Endothelial cell of coronary artery (primary cell): ENCODE measurements at places on chromosomes 5 and 9. TPM values are rescaled to one million over a fixed set of nuclear protein-coding genes. Genes with fewer than 3 reads are reported as not detected.

The SH3TC2 gene
- 3.2 and 6.0 TPM in 2 replicates for total RNA-seq

The NFIB gene
- 74.6 and 103 TPM in 2 replicates for total RNA-seq

The SPATA31E1 gene
- not detected in 2 replicates for total RNA-seq

The CNTFR gene
- not detected in 2 replicates for total RNA-seq

The SLC24A2 gene
- not detected in 2 replicates for total RNA-seq

The RBM27 gene
- 20.3 and 28.5 TPM in 2 replicates for total RNA-seq

The RABL6 gene
- 73.3 and 80.5 TPM in 2 replicates for total RNA-seq

The RANBP3L gene
- total RNA-seq: not detected in 2 replicates

The PALM2AKAP2 gene
- total RNA-seq: 0.09 TPM in 2 replicates

The IFNK gene
- not detected in 2 replicates for total RNA-seq

The CCL28 gene
- 0.18 and 0.38 TPM in 2 replicates for total RNA-seq

The PCDHA10 gene
- total RNA-seq: 0.45 and 0.56 TPM in 2 replicates

The ARHGEF37 gene
- 9.4 and 11.2 TPM in 2 replicates for total RNA-seq

The CAMK4 gene
- 0.47 and 4.9 TPM in 2 replicates for total RNA-seq

The CXXC5 gene
- 6.5 and 23.0 TPM in 2 replicates for total RNA-seq

The CD72 gene
- not detected in 2 replicates for total RNA-seq

The CARD9 gene
- 0.27 and 0.28 TPM in 2 replicates for total RNA-seq

The WDR38 gene
- total RNA-seq: not detected in 2 replicates

The NLN gene
- total RNA-seq: 35.7 and 38.0 TPM in 2 replicates

The LCNL1 gene
- 0.19 TPM in 1 of 2 replicates, not detected in the other for total RNA-seq

The PELO gene
- 22.0 and 23.3 TPM in 2 replicates for total RNA-seq

The SLC6A18 gene
- not detected in 2 replicates for total RNA-seq

The OR13C8 gene
- total RNA-seq: not detected in 2 replicates

The SEMA5A gene
- total RNA-seq: under 0.01 and 12.7 TPM in 2 replicates

The IRGM gene
- not detected in 2 replicates for total RNA-seq

The CTXN3 gene
- total RNA-seq: not detected in 2 replicates

The SEMA6A gene
- 0.47 and 0.54 TPM in 2 replicates for total RNA-seq

The SLC28A3 gene
- total RNA-seq: 1.2 TPM in 1 of 2 replicates, not detected in the other

The ADAMTS6 gene
- total RNA-seq: 40.3 and 77.9 TPM in 2 replicates

The PAIP2 gene
- total RNA-seq: 67.0 and 70.0 TPM in 2 replicates

The GABRA1 gene
- not detected in 2 replicates for total RNA-seq

The CMYA5 gene
- total RNA-seq: under 0.01 TPM in 2 replicates

The LRRC19 gene
- not detected in 2 replicates for total RNA-seq

The FREM1 gene
- 0.09 and 0.18 TPM in 2 replicates for total RNA-seq

The PHF24 gene
- total RNA-seq: not detected in 2 replicates

The MYMK gene
- total RNA-seq: not detected in 2 replicates

The ATG12 gene
- total RNA-seq: 24.7 and 35.1 TPM in 2 replicates

The IL31RA gene
- under 0.01 and 0.27 TPM in 2 replicates for total RNA-seq

The TSLP gene
- total RNA-seq: under 0.01 and 0.09 TPM in 2 replicates

The PCDHGB6 gene
- total RNA-seq: 1.7 and 2.7 TPM in 2 replicates

The SYNPO gene
- 10.0 and 39.4 TPM in 2 replicates for total RNA-seq

The IER5L gene
- total RNA-seq: 10.5 and 19.6 TPM in 2 replicates

The FCN2 gene
- not detected in 2 replicates for total RNA-seq

The CDH9 gene
- not detected in 2 replicates for total RNA-seq

The SAXO1 gene
- not detected in 2 replicates for total RNA-seq

The PHYHD1 gene
- total RNA-seq: 0.27 and 0.75 TPM in 2 replicates
